ENCODE measurements at places on chromosomes 4 and X.

DNA sequence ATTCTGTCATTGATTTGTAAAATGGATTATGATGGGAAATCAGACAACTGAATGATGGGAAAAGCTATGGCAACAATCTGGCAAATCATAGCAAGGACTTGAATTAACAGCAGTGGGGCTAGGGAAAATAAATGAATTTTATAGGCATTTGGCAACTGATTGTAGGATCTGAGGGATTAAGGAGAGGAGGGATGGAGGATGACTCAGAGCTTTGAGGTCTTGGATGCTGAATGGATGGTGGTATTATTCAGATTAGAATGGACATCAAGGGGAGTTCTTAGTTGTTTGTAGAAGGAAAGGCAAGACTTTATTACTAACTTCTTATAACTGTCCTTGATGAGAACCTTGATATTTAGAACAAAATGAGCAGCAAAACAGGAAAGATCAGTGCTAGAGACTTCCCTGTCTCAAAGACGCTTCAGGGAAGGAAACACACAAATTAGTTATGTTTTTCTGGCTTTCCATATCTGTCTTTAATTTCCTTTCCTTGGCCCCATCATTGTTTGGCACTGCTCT lies 51.4 kb upstream of the HHIP start:
- DNase-seq, result no peak

- no peak for DNase-seq
Observed at GRCh38 chr4:89906777-89907521, 12.3 kb downstream of the MMRN1 start.

DNA sequence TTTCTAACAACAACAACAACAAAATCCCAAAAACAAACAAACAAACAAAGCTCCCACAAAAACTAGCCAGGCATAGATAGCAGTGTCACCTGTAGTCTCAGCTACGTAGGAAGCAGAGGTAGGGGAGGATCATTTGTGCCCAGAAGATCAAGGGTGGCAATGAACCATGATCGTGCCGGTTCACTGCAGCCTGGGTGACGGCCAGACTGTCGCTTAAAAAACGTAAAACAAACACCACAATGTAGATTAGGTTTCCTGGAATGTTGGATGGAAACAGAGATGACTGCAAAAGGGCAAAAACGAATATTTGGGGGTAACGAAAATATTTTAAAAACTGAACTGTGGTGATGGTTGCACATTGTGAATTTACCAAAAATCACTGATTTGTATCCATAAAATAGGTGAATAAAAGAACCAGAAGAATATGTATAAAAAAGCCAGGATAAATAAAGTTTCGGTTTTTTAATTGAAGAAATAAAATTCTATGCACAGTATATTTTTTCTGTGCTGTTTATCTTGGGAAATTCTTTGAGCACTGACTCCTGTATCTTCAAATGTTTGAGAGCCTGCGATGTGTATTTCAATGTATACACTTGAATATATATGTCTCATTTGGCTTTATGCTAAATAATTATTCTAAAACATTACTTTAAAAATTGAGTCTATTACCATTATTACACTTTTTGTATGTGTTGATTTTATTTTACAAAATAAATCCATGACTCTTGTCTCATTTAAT lies 1477.0 kb downstream of the PCDH7 start:
- DNase-seq, result no peak

DNA sequence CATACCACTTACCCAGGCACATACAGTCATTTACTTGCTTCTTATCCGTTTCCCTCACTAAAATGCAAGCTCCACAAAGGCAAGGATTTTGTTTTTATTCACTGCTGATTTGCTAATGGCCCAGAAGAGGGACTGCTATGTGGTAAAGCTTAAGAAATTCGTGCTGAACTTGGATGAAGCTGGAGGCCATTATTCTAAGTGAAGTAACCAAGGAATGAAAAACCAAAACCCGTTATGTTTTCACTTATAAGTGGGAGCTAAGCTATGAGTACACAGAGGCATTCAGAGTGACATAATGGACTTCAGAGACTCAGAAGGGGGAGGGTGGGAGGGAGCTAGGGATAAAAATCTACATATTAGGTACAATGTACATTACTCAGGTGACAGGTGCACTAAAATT lies 47.2 kb downstream of the RAB33B start:
- DNase-seq, result no peak

DNA sequence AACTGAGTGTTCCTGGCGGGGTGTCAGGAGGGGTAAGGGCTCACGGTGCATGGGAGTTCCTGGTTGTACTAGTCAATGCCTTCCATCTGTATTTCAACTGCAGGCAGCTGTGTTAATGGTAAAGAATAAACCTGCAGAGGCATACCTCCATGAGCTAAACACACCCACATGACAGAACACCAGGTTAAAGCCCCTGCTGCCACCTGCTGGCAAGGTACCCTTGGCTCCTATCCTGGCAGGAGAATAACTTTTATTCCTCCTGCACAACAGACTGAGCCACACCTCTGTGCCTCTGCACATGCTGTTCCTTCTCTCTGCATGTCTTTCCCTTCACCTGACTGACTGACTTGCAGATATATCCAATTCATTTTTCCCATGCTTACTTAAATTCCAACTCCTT lies 11.1 kb downstream of the ITIH6 start:
- no peak for DNase-seq

- no peak for DNase-seq
Observed at GRCh38 chr4:108795733-108796132, 32.9 kb upstream of the ETNPPL start.

- peak; percentile 1 for DNase-seq
Observed at GRCh38 chrX:128460835-128461234, 408.6 kb upstream of the ACTRT1 start.

DNA sequence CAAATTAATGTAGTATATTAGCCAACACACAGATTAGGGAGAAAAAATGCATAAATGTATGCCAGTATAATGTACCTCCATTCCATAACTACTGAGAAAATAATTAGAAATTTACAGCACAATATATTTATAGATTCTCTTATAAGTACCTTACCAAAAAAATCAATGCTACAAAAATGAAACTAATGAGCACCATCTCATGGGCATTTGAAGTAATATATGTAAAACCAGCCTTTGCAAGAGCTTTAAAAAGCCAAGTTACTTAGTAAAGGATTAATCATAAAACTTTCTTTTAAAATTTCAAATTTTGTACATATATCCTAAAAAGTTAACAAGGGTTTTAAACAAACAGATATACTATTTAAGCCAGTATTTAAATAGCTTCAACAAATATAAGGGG lies 43.2 kb downstream of the LRBA start:
- no peak for DNase-seq

DNA sequence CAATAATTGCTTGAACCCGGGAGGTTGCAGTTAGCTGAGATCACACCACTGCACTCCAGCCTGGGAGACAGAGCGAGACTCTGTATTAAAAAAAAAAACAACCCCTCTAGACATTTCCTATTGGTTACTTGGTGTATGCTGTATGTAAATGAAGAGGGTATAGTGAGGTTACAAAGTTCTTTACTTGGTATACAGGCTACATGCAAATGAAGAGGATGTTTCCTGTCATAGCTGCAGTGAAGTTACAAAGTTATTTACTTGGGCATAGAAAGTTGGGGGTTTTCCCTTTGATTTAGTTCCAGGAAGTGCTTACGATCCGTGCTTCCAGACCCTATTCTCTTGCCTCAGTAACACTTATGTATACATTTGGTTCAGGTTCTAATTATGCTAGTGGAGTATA lies 38.4 kb upstream of the CLNK start:
- DNase-seq, result no peak

Measured in NCI-H524 treated with DMSO at 0.1 percent for 48 hours (cell line).